ENCODE measurements at places on chromosomes 13 and 19.

- no peak for DNase-seq
Measured at GRCh38 chr19:39543477-39543857, 3.5 kb upstream of the EID2 start.

- DNase-seq = no peak
Measured at GRCh38 chr19:36013280-36014011, 567 bp downstream of the ALKBH6 start.

- DNase-seq = no peak
Measured at GRCh38 chr19:44615863-44616247, 2.5 kb downstream of the IGSF23 start.

GRCh38 chr13:41652735-41653361 is 195.5 kb downstream of the RGCC start:
- no peak for DNase-seq

DNA sequence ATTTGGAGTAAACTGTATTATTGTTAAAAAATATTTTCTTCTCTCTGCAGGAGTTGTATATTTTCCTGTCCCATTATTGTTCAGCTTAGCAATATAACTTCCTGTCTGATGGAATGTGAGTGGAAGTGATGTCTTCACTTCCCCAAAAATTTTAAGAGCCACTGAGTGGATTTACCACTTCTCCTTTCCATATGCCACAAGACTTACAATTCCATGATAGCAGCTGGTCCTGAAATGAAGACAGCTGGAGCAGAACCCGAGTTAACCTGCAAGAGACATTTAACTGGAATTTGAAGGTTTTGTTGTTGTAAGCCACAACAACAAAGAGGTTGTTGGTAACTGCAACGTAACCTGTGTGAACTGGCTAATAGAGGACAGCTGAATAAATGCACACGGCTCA is 23.4 kb upstream of the TBC1D4 start:
- DNase-seq = no peak

DNA sequence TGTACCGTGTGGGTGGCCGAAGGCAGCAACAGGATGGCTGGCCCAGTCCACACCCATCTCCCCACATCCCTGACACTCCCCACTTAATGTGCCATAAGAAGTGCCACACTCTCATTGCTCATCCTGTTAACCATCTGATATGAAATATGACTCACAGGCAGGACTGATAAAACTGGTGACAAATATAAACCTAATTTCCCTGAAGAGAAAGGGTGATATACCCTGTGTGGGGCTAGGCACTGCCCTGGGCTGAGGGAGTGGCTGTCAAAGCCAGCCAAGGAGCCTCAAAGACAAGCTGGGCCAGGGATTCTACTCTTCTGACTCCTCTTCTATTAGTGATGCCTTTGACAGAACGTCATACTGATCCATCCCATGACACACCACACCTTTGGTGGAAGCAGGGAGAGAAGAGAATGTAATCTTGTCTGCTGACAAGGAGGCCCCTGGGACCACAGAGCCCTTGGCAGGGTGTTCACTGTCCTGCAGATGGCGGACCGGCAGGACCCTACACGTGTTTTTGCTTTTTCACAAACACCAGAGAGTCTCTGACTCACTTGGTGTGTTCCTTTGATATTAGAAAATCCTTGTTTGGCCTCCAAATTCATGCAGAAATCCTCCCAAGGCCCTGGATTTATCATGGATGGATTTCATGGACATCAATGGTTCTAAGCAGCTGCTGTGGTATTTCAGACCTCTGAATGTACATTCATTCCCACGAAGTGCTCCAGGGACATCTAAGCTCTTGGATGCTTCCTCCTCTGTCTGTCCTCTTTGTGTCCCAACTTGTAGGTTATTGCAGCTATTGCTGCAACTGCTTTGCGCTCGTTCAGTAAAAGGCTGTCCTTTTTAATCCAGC is 98.0 kb upstream of the WASF3 start:
- no peak for DNase-seq

- DNase-seq = no peak
Measured at GRCh38 chr19:37306383-37306963, 64.4 kb upstream of the ZNF527 start.

DNA sequence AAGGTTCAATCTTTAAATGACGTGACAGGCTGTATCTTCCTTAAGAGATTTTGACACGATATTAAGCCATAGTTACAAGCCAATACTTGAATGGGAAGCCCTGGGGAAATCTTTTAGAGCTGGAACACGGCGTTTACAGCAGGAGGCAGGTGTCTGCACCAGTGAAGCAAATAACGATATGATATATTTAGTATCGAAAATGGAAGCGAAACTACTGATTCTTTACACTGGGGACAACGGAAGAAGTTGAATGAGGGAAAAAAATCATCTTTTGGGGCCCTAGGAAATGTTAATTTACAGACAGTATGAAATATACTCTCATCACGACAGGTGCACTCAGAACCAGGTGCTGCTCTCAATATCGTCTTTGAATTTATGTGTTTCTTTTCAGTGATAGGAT is 793.9 kb upstream of the PCDH20 start:
- no peak for DNase-seq

- no peak for DNase-seq
Measured at GRCh38 chr19:1841209-1841924, 6.9 kb downstream of the REXO1 start.
